Forelimb muscle (tissue), 1 donor: ENCODE measurements at places on chromosomes 13 and 19.

- peak; percentile 88 for DNase-seq
These were observed at the start of gene ZNF835 for GRCh38 chr19:56671613-56671994. ZNF835 (minus strand) TSS chr19:56671757; CDS start chr19:56665198, 6,559 bp downstream.

DNA sequence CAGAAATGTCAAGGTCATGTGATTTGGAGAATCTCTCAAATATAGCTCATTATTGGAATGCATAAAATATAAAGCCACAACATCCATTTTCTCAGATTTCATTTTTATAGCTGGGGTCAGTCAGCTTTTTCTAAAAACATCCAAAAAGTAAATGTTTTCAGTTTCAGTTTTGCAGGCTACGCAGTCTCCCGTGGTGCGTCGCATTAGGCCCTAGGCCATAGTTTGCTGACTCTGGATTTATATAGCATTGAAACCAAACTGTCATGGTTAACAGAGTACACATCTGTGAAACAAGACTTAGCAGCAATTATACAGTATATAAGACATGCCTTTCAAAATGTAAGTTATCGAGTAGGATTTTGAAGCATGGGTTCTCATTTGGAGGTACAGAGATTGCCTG is 140.0 kb downstream of the IRS2 start:
- DNase-seq, result no peak

DNA sequence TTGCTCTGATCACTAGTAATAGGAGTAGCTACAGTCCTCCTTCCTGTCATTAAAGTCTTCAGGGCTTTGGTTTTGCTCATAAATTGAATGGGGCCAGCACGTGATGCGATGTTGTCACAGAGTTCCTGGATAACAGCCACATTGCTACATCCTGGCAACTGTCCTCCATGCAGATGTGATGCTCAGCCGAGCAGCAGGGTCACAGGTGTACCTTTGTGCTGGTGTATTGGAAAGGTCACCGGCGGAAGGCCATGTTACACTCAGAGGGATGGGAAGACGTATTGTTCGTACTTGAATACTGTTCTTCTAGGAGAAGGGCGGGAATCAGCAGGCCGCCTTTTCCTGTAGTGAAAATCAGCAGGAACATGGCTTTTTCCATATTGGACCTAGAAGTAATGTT is 713.8 kb upstream of the GPC6 start:
- DNase-seq, result no peak

DNA sequence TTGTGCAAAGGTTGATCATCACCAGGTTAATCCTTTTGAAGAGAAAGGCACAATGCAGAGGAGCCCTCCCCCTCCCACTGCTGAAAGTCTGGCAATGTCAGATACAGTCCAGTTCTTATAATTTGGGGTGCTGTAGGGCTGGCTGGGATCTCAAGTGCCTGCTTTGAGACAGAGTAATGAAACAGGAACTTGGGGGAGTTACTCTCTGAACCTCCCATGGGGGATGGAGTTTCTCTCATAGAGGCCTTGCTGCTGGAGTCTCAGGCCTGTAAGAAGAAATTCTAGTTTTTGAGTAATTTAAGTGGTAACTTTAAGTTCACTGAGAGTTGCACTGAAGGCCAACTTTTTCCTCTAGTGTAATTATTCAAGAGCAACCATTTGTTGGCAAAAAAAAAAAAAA is 410.5 kb downstream of the KCNRG start:
- no peak for DNase-seq

- no peak for DNase-seq
These were observed 23.4 kb downstream of the GP6 start for GRCh38 chr19:55014714-55015113.

DNA sequence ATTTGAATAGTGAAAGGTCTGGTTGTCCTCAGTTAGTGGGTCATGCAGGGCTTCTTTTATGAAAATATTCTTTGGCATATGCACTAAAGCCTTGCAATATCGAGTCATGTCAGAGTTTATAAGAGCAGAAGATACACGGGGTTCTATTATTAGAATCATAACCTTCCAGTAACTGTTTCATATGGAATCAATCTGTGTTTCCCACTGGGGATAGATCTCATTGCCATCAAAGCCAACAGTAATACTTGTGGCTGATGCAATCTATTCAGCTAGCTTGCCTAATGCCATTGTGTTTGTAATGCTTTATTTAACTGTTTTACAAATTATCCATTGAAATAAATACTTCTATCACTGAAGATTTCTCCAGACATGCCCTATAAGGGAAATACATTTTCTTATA is 746.9 kb upstream of the PCDH9 start:
- DNase-seq, result peak; percentile 36

DNA sequence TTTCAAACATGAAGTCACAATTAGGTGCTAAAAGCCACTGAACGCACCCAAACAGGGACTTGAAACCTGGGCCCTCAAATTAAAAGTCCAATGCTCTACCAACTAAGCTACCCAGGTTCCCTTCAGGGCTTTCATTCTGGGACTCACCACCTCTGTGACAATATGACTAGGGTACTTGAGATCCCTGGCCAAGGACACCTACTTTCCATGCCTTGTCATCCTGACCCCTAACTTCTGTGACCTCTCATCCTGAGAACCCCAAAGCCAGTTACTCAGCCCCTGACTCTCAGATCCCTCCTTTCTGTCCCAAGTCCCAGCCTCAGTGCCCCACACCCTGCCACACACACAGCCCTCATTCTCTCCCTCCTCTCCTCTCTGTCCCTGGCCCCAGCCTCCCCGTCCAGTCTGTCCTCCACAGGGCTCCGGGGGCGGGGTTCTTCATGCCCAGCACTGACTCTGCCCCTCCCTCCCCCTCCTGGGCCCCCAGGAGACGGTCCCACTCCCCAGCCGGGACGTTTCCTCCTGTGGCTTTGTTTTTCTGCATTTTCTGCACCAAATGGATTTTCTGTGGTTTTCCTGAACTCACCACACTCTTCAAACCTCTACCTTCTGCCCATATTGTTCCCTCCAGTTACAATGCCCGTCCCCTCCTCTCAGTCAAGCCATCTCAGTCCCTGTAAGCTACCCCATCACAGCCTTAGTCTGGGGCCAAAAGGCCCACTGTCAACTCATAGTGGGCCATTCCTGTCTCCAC is 7.0 kb downstream of the RCN3 start:
- no peak for DNase-seq

- no peak for DNase-seq
These were observed 4.6 kb downstream of the CEACAM3 start for GRCh38 chr19:41801031-41801430.

GRCh38 chr13:99285432-99286182 is 21.6 kb downstream of the GPR183 start:
- DNase-seq, result no peak

DNA sequence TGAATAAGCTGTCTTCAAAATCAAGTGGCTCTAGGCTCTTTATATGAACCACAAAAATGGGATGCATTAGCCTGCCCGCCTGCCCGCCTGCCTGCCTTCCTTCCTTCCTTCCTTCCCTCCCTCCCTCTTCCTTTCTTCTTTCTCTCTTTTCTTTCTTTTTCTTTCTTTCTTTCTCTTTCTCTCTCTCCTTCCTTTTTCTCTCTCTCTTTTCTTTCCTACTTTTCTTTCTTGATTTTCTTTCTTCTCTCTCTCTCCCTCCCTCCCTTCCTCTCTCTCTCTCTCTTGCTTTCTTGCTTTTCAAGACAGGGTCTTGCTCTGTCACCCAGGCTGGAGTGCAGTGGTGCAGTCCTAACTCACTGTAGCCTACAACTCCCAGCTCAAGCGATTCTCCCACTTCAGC is 26.9 kb downstream of the F2RL3 start:
- DNase-seq, result no peak

DNA sequence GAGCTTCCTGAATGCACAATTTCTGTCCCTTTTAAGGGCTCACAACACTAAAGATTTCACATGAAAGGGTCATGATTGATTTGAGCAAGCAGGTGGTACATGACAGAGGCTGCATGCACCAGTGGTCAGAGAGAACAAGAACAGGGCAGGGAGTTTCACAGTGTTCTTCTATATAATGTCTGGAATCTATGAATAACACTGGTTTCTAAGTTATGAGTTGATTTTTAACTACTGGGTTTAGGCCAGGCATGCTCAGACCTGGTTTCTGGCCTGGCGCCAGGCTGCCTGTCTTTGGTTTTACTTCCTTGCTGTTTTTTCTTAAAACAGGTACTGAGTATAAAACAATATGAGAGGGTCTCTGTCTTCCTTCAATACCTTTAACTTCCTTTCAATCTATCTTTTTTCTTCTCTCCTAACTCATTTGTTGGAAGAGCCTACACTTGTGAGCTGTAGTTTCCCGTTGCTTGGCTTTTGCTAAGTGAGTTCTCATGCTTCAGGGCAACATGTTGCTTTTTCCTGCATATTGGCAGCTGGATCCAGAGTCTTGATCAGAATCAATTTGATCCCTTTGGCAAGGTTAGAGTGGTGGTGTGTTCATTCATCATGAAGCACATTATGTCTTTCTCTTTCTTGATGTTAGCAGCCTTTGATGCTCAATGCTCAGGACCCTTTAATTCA is 38.5 kb upstream of the FGF14 start:
- no peak for DNase-seq

DNA sequence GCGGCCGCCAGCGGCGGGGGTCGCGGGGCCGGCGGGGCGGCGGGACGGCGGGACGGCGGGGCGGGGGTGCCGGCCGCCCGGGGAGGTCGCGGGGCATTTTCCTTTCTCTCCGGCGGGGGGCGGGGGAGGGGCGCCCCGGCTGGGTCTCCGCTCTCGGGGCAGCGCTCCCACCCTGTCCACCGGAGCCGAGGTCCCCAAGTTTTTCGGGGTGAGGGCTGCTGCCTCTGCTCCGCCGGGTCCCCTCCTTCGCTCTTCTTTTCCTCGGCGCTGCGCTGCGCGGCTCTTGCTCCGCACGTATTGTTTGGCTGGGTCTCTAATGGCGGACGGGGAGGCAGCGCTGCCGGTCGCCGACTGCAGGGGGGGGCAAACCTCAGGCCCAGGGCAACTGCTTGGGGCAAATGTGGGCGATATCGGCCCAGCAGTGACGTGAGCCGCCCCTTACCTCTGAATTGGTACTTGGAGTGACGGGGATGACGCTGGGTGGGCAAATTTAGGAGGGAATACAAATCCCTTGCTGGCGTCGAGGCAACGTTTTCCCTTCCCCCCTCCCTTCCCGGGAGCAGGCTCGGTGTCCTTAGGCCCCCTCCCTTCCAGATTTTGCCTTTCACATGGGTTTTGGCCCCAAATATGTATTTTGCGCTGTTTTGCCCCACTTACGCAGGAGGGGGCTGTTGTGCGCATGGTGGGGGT is 759 bp downstream of the ZMYM2 start:
- DNase-seq, result no peak
